ENCODE measurements at places on chromosomes 16 and 17.

- DNase-seq, result no peak
These were observed 143.9 kb downstream of the KCNJ2 start for GRCh38 chr17:70313086-70313852.

DNA sequence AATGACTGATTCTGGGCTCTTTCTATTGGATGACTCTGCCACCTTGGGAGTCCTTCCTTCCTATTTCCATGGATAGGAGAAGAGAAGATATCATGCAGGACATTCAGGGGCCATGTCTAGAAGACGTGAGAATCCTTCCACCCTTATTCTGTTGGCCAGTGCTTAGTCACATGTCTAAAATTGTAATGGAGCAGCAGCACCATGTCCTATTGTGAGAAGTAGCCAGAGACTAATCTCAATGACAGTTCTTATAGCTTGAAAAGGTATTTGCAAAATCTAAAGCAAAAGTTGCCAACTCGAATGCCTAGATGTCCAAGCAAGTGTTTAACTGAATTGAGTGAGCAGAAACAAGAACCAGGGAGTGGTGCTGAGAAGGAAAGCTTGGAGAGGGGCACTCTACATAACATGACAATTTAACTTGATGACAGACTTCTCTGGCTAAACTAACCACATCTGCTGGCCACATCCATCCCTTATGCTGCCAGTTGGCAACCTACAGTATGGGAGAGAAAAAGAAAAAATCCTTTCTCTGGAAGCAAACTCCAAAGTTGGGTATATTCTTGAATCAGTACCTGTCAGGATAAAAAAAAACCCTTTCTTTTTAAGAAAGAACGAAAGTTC is 225.7 kb downstream of the CDH13 start:
- DNase-seq, result no peak

DNA sequence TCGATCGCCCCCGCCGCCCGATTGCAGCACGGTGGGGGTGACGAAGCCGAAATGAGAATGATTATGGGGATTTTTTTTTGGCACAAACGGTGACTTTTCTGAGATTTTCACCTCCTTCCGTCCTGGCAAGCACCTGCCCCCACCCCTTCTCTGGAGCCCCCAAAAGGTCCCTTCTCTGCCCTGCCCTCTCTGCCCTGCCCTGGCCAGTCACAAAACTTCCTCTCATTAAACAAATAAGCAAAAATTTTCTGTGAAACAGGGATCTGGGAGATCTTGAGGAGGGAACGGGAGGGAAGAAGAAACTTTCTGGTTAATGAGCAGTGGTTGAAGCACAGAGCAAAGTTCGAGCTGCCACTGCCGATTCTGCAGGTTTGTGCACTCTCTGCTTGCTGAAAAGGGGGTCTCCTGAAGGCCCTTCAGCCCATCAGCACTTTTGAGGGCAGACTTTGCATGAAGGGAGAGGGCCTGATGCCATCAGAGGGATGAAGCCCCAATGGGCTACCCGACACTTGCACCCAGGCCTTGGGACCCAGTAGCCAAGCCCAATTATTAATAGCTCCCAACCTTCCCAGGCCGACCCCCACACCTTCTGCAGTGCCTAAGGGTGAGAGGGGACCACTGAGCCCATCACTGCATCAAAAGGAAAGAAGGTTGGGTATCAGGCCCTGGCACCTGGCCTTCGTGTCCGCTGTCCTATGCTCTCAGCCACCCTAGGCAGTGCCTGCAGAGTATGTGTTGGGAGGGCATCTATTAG is 1.0 kb upstream of the HOXB8 start:
- DNase-seq, result no peak

- no peak for DNase-seq
These were observed 18.1 kb downstream of the UBN1 start for GRCh38 chr16:4865231-4865860.

- DNase-seq, result peak; percentile 87
These were observed at the start of gene SNX11 for GRCh38 chr17:48107137-48108055. SNX11 (plus strand) TSS chr17:48107766; CDS start chr17:48112044, 4,278 bp downstream.

DNA sequence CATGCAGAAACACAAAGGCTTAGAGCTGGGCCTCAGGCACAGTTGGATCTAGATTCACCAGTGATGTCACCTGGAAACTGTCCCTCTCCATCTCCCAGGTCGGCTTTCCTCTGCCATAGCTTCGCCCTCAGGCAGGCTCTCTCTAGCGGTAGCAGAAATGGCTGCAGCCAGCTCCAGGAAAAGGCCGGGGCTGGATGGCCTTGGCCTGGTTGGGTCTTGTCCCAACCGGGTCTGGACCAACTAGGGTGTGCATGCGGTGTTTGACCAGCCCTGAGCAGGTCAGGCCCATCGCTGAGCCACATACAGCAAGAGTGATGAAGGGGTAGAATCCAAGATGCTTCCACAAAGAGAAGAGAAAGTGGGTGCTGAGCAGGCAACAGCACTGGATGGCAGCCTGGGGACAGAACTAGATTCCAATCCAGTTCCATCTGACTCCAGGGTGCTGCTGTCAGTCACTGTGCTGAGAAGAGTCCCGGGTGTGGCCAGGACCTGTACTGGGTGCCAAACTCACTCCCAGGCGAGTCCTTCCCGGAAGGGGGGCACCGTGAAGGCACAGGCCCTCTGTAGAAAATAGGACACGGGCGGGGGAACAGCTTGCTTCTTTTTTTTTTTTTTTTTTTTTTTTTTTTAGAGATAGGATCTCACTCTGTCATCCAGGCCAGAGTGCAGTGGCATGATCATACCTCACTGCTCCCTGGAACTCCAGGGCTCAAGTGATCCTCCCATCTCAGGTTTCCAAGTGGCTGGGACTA is 51.8 kb downstream of the SOCS3 start:
- no peak for DNase-seq

DNA sequence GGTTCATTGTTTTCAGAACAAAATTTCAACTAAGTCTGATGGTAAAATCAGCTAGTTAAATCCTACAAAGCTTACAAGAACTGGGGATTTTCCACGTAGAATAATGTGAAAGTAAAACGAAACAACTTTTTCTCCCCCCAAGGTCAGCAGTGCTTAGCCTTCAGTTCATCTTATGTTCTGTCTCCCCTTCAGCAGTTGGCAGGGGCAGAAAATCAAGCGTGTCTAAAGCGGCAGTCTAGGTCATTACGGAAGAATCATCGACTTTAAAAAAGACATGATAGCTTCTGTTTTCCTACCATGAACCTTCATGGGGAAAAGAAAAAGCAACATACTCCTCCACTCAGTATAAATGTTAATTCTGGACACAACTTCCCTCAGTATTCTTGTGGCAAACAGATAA is 50.7 kb downstream of the GNA13 start:
- DNase-seq, result no peak

- DNase-seq, result no peak
These were observed 27.4 kb downstream of the CDRT15 start for GRCh38 chr17:14209215-14209614.

DNA sequence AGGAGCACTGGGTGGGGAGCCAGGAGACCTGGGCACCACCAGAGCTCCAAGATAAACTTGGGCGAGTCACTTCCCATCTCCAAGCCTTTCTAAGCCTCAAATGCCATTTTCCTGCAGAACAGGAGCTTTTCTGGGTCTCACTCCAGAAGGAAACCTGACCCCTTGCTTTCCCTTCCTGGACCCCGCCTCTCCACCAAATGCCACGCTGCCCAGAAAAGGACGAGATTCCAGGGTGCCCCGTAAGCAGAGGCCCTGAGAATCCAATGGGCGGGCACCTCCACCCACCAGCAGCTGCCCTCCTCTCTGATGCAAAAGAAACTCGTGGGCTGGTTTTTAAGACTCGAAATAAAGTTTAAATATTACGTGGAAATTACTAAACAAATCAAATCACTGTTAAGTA is 31.3 kb downstream of the ZNF423 start:
- DNase-seq, result no peak

DNA sequence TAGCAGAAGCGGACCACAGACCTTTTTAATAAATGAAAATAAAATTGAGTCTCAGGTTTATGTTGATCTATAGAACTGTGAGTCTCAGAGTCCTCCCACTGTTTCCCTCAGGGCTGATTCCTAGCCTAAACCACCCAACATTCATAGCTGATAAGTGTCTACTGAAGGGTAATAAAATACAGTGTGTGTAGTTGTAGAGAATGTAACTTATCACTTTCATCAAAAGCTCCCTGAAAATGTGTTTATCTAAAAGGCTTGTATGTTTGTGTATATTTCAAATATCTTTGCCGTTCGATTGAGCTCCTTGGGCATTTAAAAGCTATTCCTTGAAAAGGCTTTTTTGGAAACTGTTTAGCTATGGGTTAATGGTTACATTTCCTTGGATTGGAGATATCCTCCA is 740.3 kb upstream of the SOX9 start:
- no peak for DNase-seq

GRCh38 chr17:83062011-83062817 is 17.2 kb upstream of the METRNL start:
- DNase-seq, result no peak

- DNase-seq, result no peak
These were observed 47.9 kb upstream of the CPHXL start for GRCh38 chr16:75774197-75774596.

- no peak for DNase-seq
These were observed 45.5 kb upstream of the PABPN1L start for GRCh38 chr16:88911946-88912310.

GRCh38 chr17:46175891-46176290 is 17.3 kb downstream of the KANSL1 start:
- no peak for DNase-seq

- DNase-seq, result no peak
These were observed 32.6 kb upstream of the PIRT start for GRCh38 chr17:10870336-10871050.

GRCh38 chr17:18331879-18332278 is 16.8 kb downstream of the SMCR8 start:
- no peak for DNase-seq

GRCh38 chr17:80773243-80773991 is 218.2 kb upstream of the CHMP6 start:
- no peak for DNase-seq

DNA sequence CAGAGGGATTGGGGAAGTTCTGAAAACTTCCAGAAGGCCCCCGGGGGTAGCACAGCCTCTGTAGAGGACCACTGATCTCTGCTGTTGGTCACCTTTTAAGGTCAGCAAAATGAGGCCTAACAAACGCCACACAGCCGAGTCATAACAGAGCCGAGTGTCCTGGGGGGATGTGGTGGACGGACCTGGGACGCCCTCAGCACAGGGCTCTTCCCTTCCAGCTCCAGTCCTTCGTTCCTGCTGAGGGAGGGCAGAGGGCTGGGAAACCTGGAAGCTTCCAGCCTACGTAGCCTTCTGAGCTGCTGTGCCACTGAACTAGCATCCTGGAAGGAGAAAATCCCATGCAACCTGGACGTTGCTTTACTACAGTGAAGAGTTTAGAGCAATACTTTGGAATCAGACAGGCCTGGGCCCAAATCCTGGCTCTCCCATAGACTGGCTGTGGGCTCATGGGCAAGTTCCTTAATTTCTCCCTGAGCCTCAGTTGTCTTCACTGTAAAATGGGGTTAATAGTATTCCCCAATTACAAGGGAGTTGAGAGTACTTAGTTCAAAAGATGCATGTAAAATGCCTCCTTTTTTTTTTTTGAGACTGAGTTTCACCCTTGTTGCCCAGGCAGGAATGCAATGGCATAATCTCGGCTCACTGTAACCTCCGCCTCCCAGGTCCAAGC is 34.4 kb upstream of the ZCCHC14 start:
- no peak for DNase-seq

- DNase-seq, result no peak
These were observed 11.6 kb downstream of the ZSCAN10 start for GRCh38 chr16:3087243-3088235.

DNA sequence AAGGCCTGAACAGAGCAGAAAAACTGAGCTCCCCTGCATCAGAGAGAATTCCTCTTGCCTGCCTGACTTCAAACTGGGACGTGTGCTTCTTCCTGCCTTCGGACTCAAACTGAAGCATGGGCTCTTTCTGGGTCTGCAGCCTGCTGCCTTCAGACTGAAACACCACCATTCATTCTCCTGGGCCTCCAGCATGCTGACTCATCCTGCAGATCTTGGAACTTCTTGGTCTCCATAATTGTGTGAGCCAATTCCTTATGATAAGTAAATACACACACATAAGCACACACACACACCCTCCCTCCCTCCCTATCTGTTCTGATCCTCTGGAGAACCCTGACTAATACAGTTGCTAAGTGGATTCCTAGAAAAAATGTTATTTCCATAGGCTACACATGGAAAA is 874.3 kb upstream of the EEF2KMT start:
- DNase-seq, result no peak

DNA sequence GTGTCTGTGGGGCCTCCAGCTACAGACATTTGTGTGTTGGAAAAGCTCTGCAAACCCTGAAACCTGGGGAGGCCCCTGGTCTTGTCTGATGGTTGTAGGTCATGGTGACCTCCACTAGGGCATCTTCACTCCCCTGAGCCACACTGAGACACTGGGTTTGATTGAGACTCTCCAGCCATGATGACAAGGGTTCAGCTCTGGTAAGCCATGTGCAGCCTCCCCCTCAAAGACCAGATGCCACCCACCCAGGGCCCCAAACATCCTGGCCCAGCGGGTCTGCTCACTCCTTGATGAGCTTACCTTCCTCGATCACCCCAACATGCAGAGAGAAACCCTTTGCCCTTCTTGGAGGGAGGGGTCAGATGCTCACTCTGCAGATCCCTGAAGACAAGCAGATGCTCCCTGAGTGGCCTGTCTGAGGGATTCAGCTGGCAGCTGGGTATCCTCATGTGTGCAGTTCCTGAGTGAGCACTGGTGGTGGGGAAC is 101.6 kb downstream of the METRNL start:
- DNase-seq, result no peak

DNA sequence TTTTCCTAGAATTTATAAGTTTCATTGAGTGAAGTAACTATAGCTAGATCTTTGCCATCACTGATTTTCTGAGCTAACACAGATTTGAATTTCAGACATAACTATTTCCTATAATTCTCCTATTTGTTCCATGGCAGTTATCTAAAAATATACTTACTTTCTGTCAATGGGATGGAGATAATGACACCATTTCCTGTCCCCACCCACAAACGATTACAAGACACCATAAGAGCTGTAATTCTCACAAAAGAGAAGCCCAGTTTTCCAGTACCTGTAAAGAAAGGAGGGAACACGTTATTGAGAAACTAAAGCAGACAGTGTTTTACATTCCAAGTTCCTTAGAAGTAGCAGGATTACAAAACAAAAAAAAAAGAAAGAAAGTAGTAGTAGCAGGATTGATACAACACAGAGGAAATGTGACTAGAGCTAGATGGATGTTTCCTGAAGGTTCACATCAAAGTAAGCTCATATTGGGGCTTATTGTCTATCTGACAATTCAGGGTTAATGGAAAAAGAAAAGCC is 110.9 kb upstream of the TOB1 start:
- no peak for DNase-seq

GRCh38 chr17:58302919-58303585 is 22.3 kb upstream of the MPO start:
- no peak for DNase-seq

- no peak for DNase-seq
These were observed 23.9 kb downstream of the ARHGAP27 start for GRCh38 chr17:45408611-45409421.

- no peak for DNase-seq
These were observed 320.0 kb downstream of the FOXL1 start for GRCh38 chr16:86898386-86898785.

All from neuronal stem cell (in vitro differentiated cells).